ENCODE measurements at places on chromosomes 4 and X.

- no peak for DNase-seq
Observed at GRCh38 chrX:123665197-123665596, 67.7 kb downstream of the THOC2 start.

- no peak for DNase-seq
Observed at GRCh38 chr4:83231620-83232076, 53.0 kb downstream of the COQ2 start.

DNA sequence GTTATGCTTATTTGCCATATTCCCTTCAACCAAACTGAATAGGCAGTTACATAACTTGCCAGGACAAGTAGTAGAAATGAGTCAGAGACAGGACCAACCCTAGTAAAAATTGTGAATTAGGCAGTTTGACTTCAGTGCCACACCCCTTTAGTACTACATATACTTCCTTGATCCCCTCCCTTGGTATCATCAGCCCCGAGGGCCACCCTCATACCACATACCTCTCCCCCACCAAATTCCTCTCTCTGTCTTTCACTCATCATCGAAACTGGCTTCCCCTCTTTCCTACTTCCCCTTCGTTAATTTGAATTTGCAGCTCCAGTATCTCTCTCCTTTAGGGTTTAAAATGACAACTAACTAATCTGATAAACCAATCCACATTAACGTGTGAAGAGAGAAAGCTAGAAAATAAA, 7.9 kb upstream of the PTPN13 start:
- DNase-seq, result no peak

DNA sequence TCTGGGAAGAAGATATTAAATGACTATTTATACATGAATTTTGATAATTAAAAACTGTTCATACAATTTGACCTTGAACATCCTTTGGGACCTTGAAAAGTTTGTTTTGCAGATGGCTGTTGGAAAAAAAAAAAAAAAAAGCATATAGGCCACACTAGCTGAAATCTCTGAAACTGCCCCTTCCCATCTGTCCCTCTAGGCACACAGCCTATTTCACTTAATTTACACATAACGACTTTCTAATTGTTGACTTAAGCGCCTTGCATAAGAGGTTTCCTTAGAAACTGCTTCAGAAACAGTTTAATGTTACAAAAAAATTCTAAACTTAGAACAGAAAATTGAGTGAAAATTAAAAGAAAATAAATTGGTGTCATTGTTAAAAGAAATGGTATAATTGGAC, 131.0 kb downstream of the COX18 start:
- no peak for DNase-seq

DNA sequence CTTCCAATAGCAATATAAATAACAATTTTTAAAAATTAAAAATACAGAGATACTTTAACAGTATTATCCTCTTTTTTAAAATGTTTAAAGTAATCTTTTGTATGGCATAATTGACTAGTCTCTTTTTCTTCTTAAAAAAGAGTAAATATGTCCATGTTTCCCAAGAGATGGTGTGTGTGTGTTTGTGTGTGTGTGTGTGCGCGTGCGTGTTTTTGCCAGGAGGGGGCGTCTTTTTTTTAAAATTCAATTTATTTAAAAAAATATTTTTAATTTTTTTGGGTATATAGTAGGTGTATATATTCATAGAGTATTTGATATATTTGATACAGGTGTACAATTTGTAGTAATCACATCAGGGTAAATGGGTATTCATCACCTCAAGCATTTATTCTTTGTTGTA, 1073.7 kb downstream of the PCDH7 start:
- no peak for DNase-seq

- no peak for DNase-seq
Observed at GRCh38 chrX:1516596-1517104, 20.3 kb downstream of the P2RY8 start.

- no peak for DNase-seq
Observed at GRCh38 chr4:8775751-8776355, 95.8 kb downstream of the HMX1 start.

DNA sequence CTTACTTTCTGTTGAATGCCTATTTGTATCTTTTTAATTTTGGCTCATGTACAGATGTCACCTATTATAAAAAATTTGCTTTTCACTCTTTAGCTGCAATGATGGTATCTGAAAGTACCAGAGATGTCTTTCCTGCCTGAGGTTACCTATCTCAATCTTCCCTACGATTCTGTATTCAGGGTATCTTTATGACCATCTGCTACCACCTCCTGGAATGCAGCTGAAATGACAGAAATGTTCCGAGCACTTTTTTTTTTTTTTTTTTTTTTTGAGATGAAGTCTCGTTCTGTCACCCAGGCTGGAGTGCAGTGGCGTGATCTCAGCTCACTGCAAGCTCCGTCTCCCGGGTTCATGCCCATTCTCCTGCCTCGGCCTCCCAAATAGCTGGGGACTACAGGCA, 136.4 kb downstream of the REPS2 start:
- DNase-seq, result no peak

DNA sequence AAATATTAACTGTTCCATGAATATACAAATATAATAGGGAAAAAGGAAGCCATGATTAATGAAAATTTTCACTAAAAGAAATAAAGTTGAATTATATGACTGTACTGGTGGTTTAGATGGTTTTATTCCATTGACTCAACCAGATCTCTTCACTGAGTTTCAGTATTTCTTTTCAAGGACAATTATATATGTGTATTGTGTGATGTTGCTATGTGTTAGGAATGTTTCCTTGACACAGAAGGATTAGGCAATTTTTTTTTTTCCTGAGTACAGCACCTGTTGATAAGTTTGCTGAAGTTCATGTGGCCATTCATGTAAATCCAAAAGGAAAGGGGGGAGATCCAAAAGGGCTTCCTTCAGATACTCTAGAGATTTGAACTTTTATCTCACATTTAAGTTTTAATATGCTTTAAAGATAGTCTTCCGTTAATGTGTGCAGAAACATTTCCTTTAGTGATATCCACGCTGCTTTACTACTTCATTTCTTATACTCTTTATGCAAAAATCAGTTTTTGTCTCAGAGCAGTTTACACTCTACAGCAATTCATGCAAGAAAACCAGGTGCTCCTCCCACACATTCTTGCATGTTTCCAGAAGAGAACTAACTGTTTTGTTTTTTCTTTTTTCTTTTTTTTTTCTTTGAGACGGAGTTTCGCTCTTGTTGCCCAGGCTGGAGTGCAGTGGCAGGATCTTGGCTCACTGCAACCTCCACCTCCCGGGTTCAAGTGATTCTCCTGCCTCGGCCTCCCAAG, 249.1 kb downstream of the RPA4 start:
- no peak for DNase-seq

- DNase-seq, result no peak
Observed at GRCh38 chrX:25034889-25035288, 19.1 kb upstream of the ARX start.

- DNase-seq, result no peak
Observed at GRCh38 chr4:120557372-120557771, 365.2 kb downstream of the PRDM5 start.

DNA sequence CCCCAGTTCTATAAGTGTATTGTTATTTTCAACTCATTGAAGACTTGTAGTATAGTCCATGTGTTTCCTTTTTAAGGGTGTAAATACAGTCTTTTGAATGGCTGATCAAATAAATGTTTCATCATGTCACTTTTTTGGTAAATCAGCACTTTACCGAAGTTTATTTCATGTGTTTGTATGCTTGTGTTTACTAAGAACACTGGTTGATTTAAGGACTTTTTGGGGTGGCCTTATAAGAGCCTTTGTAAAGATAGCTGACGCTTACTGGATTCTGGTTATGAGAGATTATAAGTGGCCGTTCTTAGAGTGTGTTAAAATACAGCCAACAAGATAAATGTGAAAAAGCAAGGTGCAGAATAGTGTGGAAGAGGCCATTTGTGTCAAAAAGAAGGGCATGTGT, 2.6 kb downstream of the UBE2K start:
- no peak for DNase-seq

DNA sequence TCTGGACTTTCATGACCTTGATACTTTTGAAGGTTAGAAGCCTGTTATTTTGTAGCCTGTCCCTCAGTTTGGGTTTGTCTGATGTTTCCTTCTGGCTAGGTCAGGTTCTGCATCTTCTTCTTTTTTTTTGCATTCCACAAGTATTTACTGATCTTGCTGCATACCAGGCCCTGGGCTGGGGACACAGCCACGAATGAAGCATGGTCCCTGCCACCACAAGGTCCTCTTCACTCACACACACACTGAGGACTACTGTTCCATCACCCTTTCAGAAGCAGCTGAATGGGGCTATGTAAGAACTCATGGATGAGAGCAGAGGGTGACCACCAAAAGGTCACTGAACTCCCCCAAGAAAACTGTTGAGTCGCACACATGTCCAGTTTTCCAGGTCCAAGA, 39.2 kb downstream of the USP11 start:
- no peak for DNase-seq

All from stimulated activated CD4-positive, alpha-beta T cell treated with anti-CD3 and anti-CD28 coated beads, TNF-alpha, amount 100 ng/mL, for 48 hours (primary cell).